Activated CD8-positive, alpha-beta memory T cell treated with anti-CD3 and anti-CD28 coated beads for 36 hours (primary cell): ENCODE measurements at places on chromosomes 7 and 10. TPM values are rescaled to one million over a fixed set of nuclear protein-coding genes. Genes with fewer than 3 reads are reported as not detected.

SERPINE1 gene
- total RNA-seq, result 0.19 TPM

IMPDH1 gene
- 81.1 TPM for total RNA-seq

FEZF1 gene
- total RNA-seq, result not detected

CYP2C9 gene
- not detected for total RNA-seq

CFAP46 gene
- not detected for total RNA-seq

GCK gene
- 1.8 TPM for total RNA-seq

INA gene
- 0.63 TPM for total RNA-seq

FKBP9 gene
- total RNA-seq, result 0.34 TPM

COL26A1 gene
- not detected for total RNA-seq

ADAM12 gene
- 0.15 TPM for total RNA-seq

GTF2IRD1 gene
- 0.67 TPM for total RNA-seq

TDRD1 gene
- 0.25 TPM for total RNA-seq

LIPK gene
- total RNA-seq, result not detected

PROSER2 gene
- total RNA-seq, result 1.6 TPM

TMEM139 gene
- total RNA-seq, result 0.52 TPM

AKR1C2 gene
- not detected for total RNA-seq

SPACDR gene
- 1.4 TPM for total RNA-seq

ACTR3C gene
- 7.3 TPM for total RNA-seq

C10orf53 gene
- total RNA-seq, result not detected

GIMAP8 gene
- total RNA-seq, result 7.5 TPM

CLEC5A gene
- total RNA-seq, result not detected

CPXM2 gene
- total RNA-seq, result not detected

PCDH15 gene
- total RNA-seq, result not detected

KAZALD1 gene
- 0.21 TPM for total RNA-seq

STK32C gene
- total RNA-seq, result 15.7 TPM

TLX1 gene
- total RNA-seq, result not detected

PRDX3 gene
- total RNA-seq, result 217 TPM

ARHGAP12 gene
- total RNA-seq, result 2.7 TPM

SEMA3D gene
- total RNA-seq, result not detected

MYO1G gene
- total RNA-seq, result 316 TPM

CALHM3 gene
- total RNA-seq, result 0.10 TPM

DCLRE1A gene
- total RNA-seq, result 21.8 TPM

ARL4A gene
- total RNA-seq, result 8.8 TPM

MMP21 gene
- total RNA-seq, result not detected

MKI67 gene
- total RNA-seq, result 129 TPM

CNPY1 gene
- total RNA-seq, result not detected

CALHM1 gene
- total RNA-seq, result not detected

ICA1 gene
- total RNA-seq, result 0.82 TPM

SFTPD gene
- total RNA-seq, result not detected
